PC-3 (cell line): ENCODE measurements at places on chromosomes 16 and 17. TPM values are rescaled to one million over a fixed set of nuclear protein-coding genes. Genes with fewer than 3 reads are reported as not detected.

The SLC52A1 gene
- total RNA-seq: not detected in 2 replicates

DNA sequence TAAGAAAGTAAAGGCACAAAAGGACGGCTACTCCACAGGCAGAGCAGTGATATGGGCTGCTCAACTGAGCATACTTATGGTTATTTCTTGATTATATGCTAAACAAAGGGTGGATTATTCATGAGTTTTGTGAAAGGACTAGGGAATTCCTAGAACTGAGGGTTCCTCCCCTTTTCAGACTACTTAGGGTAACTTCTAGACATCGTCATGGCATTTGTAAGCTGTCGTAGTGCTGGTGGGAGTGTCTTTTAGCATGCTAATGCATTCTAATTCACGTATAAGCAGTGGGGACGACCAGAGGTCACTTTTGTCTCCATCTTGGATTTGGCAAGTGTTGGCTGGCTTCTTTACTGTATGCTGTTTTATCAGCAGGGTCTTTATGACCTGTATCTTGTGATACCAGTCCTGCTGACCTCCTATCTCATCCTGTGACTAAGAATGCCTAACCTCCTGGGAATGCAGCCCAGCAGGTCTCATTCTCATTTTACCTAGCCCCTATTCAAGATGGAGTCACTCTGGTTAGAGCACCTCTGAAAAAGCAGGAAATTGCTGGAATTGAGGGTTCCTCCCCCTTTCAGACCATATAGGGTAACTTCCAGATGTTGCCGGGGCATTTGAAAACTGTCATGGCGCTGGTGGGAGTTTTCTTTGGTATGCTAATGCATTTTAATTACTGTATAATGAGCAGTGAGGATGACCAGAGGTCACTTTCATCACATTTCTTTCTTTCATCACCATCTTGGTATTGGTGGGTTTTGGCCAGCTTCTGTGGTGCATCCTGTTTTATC lies 388.5 kb downstream of the XYLT1 start:
- DNase-seq: no peak

GRCh38 chr16:72847187-72848027 lies 200.5 kb downstream of the ZFHX3 start:
- DNase-seq: peak; percentile 19

The PYY gene
- not detected in 2 replicates for total RNA-seq

DNA sequence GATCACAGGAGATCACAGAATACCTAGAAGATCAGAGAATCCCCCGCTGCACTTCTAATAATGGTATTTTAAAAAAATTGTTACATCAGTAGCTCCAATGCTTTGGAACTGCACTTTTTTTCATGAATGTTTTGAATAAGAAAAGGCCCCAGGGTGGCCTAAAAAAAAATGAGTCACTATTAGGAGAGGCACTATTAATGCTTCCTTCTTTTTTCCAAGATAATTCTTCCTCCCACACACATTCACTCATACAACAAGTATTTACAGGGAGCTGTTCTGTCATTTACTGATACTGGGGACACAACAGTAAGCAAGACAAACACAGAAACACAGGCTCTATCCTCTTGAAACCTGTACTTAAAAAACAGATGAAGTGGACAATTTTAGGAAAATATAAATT lies 675 bp upstream of the PDZD9 start:
- DNase-seq: peak; percentile 82

The SULT1A1 gene
- total RNA-seq: 2.9 and 4.7 TPM in 2 replicates

- DNase-seq: no peak
Observed at GRCh38 chr17:73901661-73902415, 257.6 kb upstream of the SDK2 start.

DNA sequence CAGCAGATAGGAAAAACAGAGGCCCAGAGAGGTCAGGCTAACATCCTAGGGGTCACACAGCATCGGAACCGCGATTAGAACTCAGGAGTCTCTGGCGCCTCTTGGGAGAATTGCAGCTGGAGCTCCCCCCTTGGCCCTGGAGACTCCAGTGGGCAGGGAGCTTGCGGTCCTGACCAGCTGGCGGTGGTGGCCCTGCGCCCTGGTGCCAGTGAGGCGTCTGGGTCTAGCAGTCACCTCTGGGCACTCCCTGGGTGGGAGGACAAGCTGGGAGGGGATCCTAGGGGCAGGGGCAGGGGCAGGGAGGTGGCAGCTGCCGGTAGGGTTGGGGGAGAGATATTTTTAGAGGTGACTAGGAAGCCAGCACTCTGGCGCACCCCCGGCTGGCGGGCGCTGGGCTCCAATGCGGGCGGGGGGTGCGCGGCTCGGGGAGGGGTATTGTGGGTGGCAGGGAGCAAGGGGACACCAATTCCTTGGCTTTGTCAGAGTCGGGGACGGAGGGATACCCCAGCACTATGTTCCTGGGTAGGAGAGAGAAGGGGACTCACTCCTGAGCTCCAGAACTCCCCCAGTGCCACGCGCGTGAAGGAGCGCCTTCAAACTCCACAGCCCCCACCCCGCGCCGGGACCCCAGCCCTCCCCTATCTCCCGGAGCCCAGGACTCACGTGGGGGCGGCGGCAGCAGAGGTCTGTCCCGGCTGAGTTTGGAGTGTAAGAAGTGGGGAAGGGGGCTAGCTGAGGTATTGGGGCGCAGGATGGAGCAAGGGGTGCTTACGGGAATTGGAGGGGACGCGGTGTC lies 584 bp downstream of the PHOSPHO1 start:
- DNase-seq: no peak

The PNMT gene
- total RNA-seq: 1.2 and 1.4 TPM in 2 replicates

GRCh38 chr16:29767062-29767461 lies 11.0 kb upstream of the ZG16 start:
- no peak for DNase-seq

The PLLP gene
- total RNA-seq: 0.35 and 1.6 TPM in 2 replicates

The CBX8 gene
- total RNA-seq: 11.3 and 12.8 TPM in 2 replicates

- no peak for DNase-seq
Observed at GRCh38 chr16:50021544-50021943, 3.5 kb upstream of the CNEP1R1 start.

The CORO1A gene
- 8.4 and 10.3 TPM in 2 replicates for total RNA-seq
